GM04504 (cell line): ENCODE measurements at places on chromosomes 3 and 15.
A peak's percentile ranks its signal among the peaks of the same experiment; 100 is the strongest.

- DNase-seq: no peak
Observed at GRCh38 chr3:181913254-181913653, 201.5 kb downstream of the SOX2 start.

DNA sequence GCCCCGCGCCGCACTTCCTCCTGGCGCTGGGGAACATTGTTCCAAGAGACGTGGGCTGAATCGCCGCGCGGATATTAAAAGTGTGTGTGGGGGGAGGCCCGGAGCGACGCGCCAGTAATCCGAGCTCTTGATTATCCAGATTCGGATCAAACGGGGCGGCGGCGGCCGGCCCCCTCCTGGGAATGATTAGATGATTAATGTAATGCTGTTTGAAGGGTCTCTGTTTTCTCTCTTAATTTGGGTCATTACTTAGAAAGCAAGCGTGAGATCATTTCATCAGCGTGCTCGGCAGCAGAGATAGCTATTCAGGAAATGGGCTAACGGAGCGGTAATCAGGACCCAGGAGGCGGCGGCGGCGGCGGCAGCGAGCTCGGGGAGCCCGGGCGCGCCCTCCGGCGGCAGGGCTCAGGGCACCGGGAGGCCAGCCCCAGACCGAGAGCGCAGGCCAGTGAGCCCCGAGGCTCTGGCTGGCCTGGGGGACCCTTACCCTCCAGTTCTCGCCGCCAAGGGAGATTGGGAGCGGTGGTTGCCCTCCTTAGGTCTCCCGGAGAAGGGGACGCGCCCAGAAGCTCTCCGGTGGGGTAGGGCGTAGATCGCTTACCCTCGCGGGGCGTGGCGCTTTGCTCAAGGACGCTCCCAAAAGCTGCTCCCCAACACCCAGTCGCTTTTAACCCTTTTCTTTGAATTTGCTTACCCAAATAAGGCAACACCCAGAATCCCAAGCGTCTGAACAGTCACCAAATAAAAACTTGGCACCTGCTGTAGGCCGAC lies 4.5 kb downstream of the FEZF2 start:
- no peak for DNase-seq

DNA sequence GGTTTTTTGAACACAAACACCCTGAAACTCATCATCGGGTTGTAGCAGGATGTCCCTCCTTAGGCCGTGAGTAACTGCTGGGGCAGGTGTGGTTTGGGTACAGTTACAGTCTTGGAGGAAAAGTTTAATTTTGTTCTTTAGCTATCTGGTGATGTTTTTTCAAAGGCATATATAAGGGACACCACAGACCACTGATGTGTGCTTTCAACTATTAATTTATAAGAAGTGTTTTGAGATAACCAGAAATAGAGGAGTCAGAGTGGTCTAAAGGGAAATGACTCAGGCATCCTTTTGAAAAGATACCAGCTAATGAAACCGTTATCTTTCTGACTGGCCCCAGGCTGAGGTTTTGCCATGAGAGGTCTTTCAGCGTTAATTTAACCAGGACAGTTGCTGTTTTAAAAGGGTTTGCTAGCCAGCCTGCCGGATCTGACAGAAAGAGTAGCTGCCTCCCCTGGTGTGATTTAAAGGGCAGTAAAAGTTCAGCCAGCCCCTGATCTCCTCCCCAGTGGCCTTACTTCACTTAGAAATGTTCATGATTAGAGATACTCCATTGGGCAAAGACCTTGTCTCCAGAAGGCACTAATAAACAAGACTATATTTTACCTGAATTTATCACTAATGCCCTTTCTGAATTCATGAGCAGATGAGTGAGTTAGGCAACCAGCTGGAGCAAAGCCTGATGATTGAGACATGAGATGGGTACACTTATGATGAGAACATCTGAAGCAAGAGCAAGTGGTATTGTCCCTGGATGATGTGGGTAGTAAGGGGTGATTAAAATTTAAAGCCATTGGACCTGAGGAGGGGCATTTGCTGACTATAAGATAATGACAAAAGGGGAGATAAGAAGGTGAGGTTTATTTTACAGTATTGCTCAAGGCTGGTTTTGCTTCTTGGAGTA lies 482.5 kb upstream of the TBL1XR1 start:
- DNase-seq: peak; percentile 24

- no peak for DNase-seq
Observed at GRCh38 chr15:73051391-73051806, 864 bp upstream of the NEO1 start.

DNA sequence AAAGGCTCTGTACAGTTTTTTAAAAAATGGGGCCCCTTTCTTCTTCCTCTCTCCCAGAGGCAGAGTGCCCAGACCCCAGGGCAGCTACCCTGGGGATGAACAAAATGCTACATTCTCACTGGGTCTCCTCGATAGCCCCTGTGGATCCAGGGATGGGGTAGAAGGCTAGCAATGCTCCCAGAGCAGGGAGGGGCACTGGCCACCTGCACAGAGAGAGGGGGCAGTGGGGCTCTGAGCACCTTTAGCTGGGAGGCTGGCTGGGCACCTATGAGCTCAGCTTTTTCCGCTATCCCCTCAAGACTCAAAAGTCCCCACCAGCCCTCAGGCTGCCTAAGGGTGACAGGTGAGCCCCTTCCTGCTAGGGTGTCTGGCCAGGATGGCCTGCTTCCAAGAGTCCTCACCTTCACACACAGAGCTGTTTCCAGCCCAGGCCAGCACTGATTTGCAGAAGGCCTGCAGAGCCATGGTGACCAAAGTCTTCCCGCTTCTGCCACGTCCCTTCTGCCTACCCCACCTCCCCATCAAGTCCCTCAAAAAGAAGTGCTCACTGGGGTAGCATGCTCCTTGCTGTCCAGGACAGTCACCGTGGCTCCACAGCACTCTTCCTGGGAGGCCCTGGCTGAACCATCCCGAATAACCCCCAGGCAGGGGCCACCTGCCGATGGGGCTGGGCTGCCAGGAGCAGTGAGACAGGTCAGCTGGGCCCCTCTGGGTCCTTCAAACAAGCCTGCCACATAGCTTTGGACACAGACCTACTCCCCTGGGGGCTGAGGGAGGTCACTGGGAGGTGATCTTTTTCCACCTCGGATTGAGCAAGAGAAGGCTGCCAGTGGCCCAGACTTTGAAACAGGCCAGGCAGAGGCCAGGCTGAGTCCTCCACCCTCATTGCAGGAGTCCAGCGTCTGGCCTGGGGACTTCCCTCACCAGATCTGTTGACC lies 20.4 kb downstream of the BMF start:
- DNase-seq: no peak

DNA sequence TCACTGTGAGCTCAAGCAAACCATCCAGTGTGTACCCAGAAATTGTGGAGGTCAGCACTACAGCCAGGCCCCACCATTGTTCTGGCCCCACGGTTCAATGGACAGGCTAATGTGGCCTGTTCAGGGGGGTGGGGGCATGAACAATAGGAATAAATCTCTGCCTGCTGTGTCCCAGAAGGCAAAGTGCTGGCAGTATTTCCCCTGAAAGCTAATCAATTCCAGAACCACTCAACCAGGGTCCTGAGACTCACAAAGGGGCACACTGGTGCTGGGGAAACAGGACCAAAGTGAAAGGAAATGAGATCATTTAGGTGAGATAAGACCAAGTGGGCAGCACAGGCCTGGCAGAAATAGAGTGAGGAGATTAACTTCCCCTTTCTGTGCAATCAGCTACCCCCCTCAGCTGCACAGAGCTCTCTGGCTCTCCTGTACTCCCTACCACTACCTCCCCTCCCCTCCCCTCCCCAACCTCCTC lies 11.5 kb downstream of the CRYGS start:
- DNase-seq: no peak

DNA sequence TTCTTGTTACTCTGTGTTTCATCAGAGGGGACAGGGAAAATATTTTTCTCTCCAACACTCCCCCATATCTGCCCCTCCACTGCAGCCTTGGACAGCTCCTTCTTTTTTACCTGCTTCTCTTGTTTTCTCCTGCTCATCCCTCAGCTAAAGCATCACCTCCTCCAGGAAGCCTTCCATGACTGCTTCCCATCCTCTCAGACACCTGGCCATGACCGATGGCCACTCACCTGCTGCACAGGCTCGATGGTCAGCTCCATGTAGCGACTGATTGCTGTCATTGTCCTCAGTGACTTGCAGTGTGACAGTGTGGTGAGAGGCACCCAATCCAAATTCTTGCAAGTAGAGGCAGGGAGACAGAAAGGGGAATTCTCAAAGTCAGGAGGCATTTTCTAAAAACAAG lies 22.5 kb downstream of the TMEM44 start:
- no peak for DNase-seq

DNA sequence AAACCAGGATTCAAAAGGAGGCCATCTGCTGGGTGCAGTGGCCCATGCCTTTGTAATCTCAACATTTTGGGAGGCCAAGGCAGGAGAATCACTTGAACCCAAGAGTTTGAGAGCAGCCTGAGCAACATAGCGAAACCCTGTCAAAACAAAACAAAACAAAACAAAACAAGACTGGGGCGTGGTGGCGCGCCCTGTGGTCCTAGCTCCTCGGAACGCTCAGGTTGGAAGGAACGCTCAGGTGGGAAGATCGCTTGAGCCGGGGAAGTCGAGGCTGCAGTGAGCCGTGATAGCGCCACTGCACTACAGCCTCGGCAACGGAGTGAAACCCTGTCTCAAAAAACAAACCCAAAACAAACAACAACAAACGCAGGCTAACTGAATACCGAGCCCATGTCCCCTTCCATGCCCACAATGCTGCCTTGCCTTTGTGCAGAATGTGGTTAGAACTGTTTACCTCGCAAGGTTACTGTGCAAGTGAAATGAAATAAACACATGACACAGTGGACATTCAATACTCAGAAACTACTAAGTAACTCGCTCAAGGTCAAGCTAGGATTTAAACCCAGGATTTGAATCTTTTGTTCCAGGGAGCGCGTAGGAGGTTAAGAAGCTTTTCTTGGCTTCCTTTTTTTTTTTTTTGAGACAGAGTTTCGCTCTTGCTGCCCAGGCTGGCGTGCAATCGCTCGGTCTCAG lies 766 bp upstream of the EMC4 start:
- no peak for DNase-seq

DNA sequence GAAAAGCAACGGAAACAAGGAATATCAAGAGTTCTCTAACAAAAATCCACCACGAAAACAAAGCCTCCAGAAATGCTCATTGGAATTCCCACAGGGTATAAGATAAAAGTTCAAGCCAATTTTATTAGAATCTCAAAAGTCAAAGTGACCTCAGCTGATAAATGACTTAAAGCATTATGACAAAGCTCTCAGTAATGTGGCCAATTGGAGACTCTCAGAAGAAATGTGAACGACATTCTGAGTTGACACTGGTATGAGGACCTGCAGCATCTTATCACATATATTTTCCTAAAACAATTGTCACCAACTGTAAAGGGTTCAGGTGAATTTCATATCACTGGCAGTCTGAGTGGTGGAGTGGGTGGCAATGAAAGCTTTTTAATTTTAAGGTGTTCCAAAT lies 199.1 kb downstream of the FOXP1 start:
- DNase-seq: no peak

GRCh38 chr15:47872869-47873432 lies 155.6 kb downstream of the SEMA6D start:
- DNase-seq: no peak

DNA sequence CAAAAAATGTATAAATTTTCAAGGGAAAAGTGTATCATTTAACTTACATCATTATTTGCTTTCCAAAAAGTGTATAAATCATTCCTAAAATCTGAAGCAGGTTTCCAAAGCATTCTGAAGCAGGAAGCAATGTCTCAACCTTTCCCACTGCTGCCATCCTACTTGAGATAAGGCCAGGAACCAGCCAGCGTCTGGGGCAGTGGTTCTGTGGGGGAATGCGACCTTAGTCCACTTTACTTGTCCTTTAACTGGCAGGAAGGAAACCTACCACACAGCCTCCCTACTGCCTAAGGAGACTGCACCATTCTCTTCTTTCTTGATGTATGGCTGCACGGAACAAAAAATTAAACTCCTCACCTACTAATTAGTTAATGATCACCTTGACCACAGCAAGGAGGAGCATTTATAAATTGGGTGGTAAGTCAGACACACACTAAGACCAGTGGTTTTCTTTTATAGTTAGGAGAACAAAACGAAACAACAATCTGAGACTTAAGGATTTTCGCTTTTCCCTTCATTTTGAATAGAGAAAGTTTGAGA lies 3.7 kb downstream of the SORD start:
- DNase-seq: no peak

DNA sequence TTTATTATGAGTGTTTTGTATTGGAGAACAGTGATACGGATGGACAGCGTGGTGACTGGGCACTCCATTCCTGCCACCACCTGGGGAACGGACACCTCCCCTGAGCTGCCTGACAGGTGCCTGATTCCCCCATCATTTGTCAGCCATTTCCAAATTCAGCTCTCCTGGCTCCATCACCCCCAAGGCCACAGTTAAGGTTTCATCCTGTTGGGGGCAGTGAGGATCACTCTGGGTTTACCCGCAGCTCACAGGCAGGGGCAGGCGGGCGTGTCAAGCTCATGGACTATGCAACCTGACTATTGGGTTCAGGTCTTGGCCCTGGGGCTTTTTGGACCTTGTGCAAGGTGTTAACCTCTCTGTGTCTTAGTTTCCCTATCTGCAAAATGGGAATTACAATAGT lies 76.3 kb downstream of the RAB11A start:
- DNase-seq: no peak

GRCh38 chr3:60333710-60334109 lies 917.5 kb downstream of the FHIT start:
- DNase-seq: no peak

GRCh38 chr3:140187656-140188221 lies 252.8 kb downstream of the CLSTN2 start:
- DNase-seq: no peak

- DNase-seq: no peak
Observed at GRCh38 chr3:38054499-38055001, 15.5 kb downstream of the DLEC1 start.

DNA sequence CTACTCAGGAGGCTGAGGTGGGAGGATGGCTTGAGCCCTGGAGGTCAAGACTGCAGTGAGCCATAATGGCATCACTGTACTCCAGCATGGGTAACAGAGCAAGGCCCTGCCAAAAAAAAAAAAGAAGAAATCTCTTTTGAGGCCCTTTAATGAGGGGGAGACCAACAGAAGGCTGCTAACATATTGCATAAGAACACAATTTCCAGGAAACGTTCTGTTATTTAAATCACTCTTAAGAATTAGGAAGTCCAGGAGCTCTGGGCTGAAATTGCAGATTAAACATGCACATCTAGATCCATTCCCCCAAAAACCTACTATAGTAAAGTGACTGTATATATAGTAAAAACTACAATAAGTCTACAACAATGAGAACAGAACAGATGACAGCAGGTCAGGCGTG lies 16.1 kb upstream of the BLM start:
- no peak for DNase-seq

DNA sequence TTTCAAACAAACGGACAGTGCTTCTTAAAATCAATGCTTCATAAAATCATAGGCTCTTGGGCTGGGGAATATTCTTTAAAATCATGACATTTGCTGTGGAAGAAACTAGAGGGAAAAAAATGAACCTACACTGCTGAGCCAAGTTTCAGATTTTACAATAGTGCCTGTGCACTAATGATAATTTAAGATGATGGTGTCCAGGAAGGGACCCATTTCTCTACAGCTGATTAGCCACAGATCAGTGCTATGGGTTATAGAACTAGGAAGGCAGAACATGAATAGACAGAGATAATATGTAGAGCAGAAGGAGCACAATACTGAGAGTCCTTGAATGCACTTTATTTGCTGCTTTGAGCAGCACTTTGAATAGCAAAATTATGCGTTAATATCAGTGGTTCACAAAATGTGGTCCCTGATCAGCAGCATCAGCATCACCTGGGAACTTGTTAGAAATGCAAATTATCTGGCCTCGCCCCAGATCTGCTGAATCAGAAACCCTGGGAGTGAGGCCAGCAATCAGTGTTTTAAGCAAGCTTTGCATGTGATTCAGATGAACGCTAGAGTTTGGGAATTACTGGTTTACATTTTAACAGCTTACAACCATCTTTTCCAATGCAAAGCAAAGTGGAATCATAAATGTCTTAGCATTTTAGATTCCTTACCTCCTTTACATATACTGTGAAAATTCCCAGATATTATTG lies 135.8 kb upstream of the ANKRD28 start:
- no peak for DNase-seq
